ENCODE measurements at places on chromosomes 3 and 15.

DNA sequence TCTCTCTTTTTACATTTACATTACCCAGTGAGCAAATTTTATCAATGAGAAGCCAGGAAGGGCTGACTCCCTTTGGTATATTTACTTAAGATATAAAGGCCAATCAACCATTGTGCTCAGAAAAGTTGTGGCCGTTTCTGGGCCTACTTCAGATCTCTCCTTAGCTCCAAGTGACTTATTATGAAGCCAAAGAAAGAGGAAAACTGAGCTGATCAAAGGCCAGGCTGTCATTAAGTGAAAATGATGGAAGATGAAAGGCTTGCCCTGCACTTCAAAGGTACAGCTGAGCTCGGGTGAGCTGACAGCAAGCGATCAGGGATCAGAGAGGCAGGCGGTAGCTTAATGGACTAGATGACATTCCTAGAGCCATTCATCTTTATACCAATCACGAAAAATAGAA, 24.8 kb downstream of the VGLL4 start:
- DNase-seq, result no peak

- no peak for DNase-seq
These were observed 110.3 kb upstream of the TMC3 start for GRCh38 chr15:81484086-81484955.

DNA sequence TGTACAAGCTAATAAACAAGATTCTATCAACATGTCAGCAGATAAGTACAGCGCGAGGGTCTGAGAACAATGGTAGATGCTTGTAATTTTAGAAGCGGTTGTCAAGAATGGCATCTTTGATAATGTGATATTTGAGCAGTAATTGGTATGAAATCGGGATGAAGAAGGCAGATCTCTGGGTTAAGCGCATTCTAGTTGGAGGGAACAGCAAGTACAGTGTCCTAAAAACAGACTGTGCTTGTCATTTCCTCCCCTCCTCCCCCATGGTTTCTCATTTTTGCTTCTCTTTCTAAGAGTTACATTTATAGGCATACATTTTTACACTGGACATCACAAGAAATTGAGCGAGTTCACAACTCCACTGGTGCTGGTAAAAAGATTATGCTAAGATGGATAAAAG, 23.3 kb downstream of the TGFBR2 start:
- no peak for DNase-seq

GRCh38 chr3:157767607-157768006, 264.4 kb upstream of the VEPH1 start:
- DNase-seq, result no peak

DNA sequence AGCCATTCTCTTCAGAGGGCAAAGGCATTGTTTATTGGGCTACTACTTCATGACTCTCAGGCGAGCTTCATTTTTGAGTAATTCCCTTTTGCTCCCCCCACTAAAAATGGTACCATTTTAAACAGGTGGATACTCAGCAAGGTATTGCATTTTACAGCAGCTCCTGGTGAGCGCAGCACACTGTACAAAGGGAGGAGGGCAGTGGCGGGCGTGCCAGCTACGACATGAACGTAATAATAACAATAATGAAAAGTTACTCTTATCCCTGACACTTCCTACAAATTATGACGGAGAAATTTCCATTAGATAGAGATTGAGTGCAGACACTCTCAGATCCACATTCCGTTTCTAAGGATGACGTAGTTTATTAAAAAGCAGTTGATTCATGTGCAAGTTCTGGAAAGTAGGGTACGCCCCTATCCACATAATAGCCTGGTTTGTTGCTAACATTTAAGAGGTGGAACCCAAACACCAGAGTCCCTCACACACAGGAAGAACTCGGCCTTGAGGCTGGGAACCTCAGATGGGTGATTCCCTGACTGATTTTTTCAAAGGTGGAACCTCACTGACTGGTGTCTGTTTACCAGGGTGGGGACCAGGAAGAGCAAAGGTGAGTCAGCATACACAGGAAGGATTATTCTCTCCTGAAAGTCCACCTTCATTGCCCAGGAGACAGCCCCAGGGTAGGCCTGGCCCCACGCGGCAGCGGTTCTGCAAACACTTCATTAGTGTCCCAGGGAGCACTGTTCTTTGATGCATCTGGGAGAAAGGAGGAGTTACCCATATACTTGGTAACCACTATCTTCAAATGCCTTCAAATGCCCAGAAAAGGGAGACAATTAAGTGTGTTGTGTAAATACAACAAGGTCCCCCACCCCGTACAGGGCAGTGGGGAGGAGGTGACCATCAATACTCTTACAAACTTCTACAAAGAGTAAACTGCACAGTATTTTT, 69.9 kb downstream of the LDHAL6B start:
- DNase-seq, result no peak

- DNase-seq, result no peak
These were observed 58.8 kb downstream of the TRAK1 start for GRCh38 chr3:42149975-42150374.

DNA sequence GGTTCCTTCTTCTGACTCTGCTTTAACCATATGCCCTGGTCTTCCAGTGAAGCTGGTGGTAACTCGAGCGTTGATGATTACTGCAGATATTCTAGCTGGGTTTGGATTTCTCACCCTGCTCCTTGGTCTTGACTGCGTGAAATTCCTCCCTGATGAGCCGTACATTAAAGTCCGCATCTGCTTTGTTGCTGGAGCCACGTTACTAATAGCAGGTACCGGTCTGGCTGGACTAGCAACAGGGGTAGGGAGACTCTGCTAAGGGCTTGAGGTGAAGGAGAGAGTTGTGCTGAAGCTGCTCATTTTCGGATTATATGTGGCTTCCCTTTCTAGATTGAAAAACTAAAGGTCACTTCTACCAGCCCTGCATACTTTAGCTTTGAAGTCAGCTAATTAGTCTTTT, 16.8 kb downstream of the CLDN16 start:
- DNase-seq, result no peak

- DNase-seq, result no peak
These were observed 138.7 kb upstream of the CBLB start for GRCh38 chr3:106007512-106007911.

DNA sequence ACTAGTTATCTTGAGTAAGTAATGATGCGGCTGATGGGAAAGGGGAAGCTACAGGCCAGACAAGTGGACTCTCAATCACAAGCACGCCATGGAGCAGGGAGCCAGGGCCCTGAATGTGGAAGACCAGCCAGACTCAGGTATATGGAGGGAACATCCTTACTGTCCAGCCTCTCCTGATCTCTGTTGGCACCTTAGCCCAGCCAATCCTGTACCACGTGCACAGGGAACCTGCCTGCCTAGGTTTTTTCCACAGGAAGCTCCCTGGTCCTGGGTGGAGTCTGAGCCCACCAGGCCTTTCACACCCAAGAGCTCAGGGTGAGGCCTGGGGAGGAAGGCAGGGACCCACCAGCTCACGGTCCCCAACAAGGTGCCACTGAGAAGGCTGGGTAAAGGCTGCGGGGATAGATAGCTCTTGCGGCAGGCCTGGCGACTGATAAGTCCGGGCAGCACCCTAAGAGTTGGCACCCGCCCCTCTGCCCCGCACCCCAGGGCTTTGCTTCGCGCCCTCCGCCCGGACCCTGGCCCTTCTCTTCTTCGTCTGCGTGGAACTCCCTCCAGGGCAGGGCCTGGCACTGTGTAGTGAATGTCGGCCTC, 933 bp upstream of the APEH start:
- DNase-seq, result no peak

DNA sequence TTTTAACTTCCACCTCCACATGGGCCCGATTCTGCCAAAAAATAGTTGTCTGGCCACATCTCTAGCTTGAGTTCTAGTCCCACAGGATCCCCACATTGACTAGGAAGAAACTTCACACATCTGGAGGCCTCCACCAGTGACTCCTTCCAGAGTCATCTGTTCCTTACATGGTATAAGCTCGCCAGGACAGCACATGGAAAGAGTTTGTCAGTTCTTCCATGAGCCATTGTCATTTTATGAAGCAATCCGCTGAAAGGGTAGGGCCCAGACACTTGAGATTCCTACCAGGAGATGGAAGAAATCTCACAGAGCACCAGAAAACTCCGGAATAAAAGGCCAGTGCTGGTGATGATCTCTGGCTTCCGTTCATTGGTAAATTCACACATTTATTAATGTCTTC, 350.5 kb upstream of the ICE2 start:
- DNase-seq, result no peak

DNA sequence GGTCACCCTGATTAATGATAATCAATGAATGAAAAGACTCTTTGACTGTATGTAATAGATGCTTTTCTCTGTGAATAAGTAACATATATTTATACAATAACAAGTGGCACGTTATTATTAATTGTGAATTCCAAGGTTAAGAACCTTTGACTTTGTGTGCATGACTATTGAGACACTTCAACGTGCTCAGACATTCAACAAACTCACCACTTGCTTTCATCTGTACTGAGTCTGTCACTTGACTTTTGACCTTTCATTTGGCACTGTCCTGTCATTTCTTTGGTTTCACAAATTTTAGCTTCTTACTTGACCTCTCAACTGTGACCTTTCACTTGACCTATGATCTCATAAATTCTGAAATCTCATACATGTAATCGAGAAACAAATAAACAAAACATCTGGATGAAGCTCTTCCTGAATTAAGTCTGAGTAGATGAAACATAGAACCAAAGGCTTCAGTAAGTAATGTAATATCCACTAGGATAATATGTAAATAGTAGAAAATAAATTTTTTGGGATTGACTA, 426.8 kb downstream of the MECOM start:
- no peak for DNase-seq

GRCh38 chr3:108296239-108296638, at the start of gene HHLA2:
Gene HHLA2, plus strand, starts transcription at chr3:108296548. Its CDS starts 55,266 bp downstream, at chr3:108351814.
- DNase-seq, result no peak

GRCh38 chr15:100461049-100461448, 67.7 kb downstream of the CERS3 start:
- DNase-seq, result peak; percentile 77

- DNase-seq, result no peak
These were observed 5.1 kb downstream of the PROK2 start for GRCh38 chr3:71779674-71780377.

GRCh38 chr3:172161133-172161789, 121.9 kb downstream of the FNDC3B start:
- no peak for DNase-seq

- DNase-seq, result no peak
These were observed 896.0 kb downstream of the MCTP2 start for GRCh38 chr15:95127356-95127755.

GRCh38 chr3:52269776-52270175, 8.7 kb downstream of the WDR82 start:
- DNase-seq, result no peak

DNA sequence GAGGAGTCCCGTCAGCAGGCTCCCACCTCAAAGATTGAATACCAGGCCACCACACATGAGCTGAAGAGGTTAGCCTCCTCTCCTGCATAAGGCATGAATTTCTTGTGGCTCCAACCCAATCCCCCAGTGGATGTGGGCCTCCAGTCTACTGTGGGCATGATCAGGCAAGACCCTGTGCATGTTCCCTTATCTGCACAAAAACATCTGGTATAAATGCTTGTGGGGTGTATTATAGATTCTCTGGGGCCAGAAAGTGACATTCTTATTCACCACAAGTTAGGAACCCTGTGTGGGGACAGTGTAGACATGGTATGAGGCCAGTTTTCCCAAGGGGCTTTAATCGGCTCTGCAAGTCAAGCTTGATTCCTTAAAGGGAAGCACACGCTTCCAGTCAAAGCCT, 18.2 kb upstream of the UBP1 start:
- no peak for DNase-seq

- DNase-seq, result no peak
These were observed 65.1 kb upstream of the SAMMSON start for GRCh38 chr3:69934398-69934797.

DNA sequence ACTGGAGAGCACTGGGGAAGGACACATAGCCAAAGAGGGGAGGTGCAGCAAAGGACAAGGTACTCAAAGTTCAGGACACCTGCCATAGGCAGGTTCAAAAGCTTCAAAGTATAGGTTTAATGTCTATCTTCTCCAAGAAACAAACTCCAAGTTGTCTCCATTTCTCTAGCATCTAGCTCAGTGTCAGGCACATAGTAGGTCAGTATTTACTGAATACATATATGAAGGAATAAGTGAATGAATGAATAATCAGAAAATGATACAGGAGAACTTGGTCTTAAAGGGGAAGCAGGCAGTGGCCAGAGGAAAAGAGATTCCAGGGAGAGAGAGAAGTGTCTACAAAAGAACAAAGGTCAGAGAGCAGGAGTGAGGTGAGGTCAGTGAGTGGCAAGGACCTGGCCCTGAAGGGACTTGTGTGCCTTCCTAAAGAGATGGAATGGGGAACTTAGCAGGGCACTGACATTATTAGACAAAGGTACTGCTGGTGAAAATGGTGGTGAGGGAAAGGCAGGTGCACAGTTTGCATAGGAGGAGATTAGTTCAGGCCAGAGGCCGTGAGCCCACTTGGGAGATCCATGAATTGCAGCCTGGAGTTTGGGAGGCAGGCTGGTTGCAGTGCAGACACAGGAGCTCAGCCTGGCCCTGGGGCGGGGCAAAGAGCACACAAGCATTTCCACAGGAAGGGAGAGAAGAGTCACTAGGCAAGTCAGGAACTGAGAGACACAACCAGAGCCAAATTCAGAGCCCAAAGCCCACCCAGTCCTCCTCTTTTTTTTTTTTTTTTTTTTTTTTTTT, 21.4 kb downstream of the TBC1D2B start:
- no peak for DNase-seq

DNA sequence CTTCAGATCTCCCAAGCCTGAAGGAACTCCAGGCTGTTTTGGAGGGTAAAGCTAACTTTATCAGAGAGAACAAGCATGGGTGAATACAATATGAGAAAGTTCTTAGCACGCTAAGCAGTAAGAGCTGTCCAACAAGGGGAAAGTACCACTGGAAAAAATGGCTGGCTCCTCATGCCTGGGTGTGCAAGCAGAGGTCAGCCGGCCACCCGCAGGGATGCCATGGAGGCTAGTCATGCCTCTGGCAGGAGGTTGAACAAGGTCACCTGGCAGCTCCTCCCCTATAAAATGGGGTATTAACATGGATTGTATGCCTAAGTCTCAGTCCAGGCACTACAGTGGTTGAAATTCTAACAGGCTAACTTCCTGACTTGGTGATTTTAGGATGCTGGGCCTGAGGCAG, 75.4 kb upstream of the SLC6A1 start:
- no peak for DNase-seq

GRCh38 chr3:138846262-138846791, 11.6 kb upstream of the PIK3CB start:
- DNase-seq, result peak; percentile 77

DNA sequence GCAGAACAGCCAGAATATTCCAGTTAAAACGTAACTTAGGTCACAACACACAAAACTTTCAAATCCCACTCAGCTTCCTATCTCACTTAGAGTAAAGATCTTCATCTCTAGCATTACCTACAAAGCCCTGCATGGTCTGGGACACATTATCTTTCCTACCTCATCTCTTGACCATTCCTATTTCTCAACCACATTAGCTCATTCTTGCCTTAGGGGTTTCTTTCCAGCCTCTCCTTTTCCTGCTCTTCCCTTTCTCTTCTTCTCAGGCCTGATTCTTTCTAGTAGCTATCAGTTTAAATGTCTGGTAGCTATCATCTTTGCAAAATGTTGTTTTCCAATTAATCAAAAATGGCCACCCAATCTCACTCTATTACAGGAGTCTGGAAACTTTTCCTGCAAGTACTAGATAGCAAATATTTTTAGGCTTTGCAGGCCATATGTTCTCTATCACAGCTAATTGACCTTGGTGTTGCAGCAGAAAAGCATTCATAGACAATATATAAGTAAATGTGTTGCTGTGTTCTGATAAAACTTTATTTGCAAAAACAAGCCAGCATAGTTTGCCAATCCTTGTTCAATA, 15.1 kb upstream of the CBLB start:
- no peak for DNase-seq
